Globus pallidus (tissue), 1 donor: ENCODE measurements at places on chromosomes 12 and 14.

DNA sequence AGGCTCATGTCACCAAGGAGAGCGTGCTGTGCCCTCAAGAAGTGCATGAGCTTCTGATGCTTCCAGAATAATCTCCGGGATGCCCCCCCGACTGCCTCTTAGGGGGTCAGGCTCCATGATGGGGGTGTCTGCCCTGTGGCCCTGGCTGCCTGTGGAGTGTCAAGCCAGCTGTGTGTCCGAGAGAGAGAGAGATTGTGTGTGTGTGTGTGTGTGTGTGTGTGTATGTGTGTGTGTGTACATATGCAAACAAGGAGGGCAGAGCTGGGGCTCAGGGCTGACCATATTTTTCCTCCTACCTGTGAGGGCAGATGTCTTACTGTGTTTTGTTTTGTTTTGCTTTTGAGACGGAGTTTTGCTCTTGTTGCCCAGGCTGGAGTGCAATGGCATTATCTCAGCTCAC lies 5.6 kb upstream of the ALDH2 start:
- DNase-seq = no peak

DNA sequence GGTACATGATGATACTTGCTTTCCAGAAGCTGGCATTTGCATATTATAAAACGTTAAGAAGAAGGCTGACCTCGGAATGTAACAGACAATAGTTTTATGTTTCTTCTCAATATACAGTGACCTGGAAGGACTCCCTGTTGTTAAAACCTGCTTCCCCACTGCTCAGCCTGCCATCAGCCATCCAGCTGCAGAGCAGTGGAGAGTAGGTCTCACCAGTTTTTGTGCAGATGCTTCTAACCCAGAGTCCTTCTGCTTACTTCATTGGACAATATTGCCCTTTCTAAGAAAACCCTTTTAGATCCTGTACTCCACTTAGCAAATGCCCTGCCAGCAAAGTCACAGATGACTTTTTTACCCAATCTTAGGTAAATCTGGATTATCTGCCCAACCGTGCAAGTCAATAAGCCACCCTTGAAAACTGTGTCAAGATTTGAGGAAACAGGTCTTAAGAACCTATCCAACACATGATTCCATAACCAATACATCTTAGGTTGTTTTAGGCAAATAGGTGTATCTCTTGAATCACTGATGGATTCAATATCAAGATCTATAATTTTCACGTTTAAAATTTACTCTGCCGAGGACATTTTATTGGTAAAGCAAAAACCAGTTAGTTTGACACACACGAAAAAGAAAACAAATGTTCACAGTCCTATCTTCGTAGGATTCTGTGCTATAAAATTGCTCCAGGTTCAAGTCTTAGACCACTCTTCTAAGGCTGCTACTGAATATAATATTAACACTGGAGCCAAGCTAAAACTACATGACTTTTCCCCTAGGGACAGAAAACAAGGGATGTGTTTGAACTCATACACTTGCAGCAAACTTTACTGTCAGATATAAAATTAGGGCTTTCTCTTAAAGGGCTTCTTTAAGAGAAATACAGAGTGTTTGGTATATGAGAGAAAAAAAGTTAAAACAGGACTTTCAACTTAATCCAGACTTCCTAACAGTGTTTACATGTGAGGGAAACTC lies 5.7 kb downstream of the PHLDA1 start:
- no peak for DNase-seq

DNA sequence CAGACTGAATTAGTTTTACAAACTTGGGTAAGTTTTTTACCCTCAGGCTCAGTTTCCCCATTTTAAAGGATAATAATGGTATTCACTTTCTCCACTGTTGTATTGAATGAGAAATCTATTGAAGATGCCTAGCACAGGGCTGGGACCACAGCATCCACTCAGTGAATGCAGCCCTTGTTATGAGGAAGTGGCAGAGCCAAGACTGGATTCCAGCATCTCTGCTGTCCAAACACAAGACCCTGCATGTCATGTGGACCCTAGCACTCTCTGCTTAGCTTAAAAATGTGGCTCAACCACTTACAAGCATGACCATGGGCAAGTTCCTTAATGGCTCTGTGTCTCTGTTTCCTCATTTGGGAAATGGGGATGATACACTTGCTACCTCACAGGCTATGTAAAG lies 24.1 kb upstream of the TRIM9 start:
- DNase-seq = peak; percentile 78

GRCh38 chr14:54568821-54569595 lies 2.1 kb downstream of the SAMD4A start:
- no peak for DNase-seq

DNA sequence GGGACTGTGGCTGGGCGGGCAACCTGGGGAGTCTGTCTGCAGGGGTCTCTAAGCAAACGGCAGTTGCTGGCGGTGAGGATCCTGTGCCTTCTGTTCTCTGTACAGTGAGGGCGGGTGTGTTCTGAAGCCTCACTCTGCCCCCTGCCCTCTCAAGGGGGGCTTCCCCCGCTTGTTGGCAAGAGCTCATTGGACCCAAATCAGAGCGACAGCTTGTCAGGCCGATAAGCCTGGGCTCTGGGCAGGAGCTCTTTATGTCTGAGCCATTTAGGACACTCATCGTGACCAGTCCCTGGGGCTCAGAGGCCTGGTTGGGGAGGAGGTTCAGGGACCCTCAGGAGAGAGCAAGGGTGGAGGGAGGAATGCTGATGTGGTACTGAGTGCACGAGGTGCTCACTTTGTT lies 136.0 kb downstream of the TSPAN9 start:
- DNase-seq = no peak

- no peak for DNase-seq
Measured at GRCh38 chr14:100033347-100034075, 31.7 kb upstream of the EVL start.

DNA sequence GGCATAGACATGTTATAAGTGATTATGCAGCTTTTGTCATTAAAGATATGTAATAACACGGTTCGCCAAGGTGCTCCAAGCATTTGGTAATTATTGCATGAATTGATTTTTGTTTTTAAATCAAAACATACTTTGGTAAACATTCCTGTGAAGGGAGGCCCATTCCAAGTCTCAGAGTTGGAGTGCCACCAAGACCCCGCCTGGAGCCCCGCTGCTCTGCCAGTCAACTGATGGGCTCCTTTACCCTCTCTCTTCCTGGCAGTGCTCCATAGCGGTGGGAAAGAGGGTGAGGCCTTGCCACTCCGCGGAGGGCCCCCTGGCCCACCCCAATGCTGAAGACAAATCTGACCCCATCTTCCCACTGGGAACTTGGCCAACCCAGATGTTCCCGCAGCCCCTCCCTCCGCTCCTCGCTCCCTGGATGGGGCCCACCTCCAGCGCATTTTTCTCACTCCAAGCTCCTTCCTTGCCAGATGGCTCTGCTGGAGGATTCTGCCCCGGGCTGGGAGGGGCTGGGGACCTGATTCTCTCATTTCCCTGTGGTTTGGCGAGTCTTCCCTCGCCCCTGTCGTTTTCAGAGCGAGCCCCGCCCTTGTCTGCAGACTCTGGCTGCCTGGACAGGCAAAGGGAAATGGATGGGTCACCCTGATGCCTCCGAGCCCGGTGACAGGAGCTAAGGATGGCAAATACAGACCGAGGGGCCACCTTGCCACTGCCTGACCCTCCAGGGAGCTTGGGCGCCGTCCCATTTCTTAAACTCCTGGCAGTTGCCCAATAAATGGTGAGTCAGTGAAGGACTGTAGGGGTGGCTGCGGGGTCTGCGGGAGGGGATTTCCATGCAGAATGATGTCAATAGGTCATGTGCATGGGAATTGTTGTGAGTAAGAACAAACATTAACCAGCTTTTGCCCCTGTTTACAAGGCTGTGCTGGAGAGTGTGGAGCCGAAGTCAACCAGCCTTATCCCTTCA lies 9.2 kb upstream of the PAPLN start:
- DNase-seq = no peak

- no peak for DNase-seq
Measured at GRCh38 chr12:124171231-124171979, 123.5 kb upstream of the RFLNA start.

- DNase-seq = no peak
Measured at GRCh38 chr12:88496429-88496828, 83.8 kb downstream of the KITLG start.

DNA sequence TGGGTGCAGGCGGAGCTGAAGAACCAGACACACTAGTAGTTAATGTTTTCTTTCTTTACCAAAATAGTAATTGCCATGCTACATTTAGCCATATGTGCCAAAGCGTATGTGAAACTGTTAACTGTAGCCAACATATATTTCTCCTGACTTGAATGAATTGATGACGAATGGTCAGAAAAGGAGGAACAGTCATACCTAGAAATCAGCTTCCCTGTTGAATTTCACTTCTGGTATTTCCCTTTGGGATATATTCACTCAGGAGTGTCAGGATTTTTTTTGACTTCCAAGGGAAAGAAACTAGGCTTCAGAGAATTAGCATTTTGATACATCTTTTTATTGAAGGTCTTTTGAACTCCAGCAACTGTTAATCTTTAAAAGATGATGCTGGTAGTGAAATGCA lies 87.0 kb downstream of the ERC1 start:
- DNase-seq = no peak

GRCh38 chr14:87992346-87992717 lies 650 bp downstream of the GALC start:
- peak; percentile 54 for DNase-seq

DNA sequence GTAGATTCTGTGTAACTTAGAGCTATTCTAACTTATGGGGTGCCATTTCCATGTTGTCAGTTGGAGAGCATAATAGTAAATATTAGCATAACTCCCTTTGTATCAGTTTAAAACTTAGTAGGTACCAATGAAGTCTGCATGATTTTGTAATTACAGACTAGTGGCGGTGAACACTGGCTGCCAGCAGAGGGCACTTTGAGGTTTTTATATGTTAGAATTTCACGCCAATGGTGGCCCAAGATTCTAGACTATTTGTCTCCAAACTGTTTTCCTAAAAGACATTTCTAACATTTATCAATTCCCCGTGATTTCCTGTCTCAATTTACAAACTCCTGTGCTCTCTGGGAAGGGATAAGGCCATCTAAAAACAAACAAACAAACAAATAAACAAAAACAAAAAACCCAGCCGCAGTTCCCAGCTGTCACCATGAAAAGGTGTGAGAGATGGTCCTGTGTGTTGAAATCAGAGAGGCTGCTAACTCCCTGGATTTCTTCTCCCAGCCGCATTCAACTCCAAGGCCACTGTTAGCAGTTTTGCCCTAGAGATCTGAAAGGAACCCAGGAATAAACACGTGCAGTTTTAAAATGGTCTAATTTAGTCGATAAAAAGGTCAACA lies 57.6 kb downstream of the BRMS1L start:
- DNase-seq = peak; percentile 63

DNA sequence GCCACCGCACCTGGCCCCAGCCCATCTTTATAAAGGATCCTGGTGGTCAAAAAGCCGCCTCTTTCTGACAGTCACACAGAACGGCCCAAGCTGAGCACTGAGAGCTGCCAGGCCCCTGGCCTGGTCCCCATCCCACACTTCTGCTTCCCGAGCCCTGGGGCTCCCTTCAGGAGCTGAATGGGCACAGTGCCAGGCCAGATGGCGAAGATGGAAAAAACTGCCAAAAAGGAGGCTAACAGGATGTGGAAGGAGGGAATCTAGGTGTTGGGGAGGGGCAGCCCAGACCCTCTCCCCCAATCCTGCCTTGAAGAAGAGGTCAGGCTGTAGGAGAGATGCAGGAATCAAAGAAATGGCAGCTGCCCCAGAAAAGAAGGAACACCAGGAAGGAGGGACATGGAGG lies 5.0 kb downstream of the LPAR5 start:
- no peak for DNase-seq

- DNase-seq = no peak
Measured at GRCh38 chr12:2113119-2113912, 60.5 kb downstream of the CACNA1C start.

GRCh38 chr12:128078301-128078971 lies 188.5 kb upstream of the TMEM132C start:
- DNase-seq = no peak

DNA sequence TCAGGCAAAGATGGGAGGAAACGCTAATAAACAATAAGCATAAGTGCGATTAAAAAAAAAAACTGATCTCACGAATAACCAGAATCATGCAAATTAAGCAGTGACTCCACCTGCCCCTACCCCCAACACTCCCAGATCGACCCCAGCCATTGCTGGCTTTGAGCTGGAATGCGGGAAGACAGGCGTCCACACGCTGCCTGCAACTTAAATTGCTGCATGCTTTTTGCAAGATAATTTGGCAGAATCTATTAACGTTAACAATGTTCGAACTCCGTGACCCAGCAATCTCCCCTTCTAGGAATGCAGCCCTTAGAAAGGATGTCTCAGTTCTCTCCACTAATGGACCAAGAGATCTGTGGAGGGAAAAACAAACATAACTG lies 935 bp upstream of the CKB start:
- no peak for DNase-seq

- peak; percentile 87 for DNase-seq
Measured at GRCh38 chr12:98515287-98516110, at the start of gene TMPO. Gene TMPO (plus strand): TSS chr12:98515590. CDS start chr12:98515868, 278 bp downstream.

DNA sequence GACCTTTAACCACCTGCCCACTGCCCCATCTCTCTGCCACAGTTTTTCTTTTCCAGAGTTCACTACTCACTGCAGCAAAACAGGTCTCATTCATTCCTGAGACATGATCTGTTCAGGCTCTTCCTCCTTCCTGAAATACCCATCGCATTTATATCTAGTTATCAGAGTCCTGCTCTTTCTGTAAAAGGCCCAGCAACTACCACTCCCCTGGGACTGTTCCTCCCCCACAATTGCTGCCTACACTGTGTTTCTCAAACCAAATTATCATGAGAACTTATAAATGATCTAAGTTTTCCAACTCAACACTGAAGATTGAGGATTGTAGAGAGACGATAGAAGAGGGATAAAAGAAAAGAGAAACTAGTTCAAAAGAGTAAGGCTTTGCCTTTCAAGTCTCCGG lies 40.8 kb upstream of the EPS8 start:
- no peak for DNase-seq

- DNase-seq = peak; percentile 95
Measured at GRCh38 chr12:51172515-51173431, at the start of gene TFCP2. Gene TFCP2 (minus strand): TSS chr12:51173135. CDS start chr12:51172422, 713 bp downstream.

- peak; percentile 64 for DNase-seq
Measured at GRCh38 chr14:52068615-52069306, at the start of gene NID2. Gene NID2 (minus strand): TSS chr14:52069059. CDS start chr14:52068994, 65 bp downstream.

DNA sequence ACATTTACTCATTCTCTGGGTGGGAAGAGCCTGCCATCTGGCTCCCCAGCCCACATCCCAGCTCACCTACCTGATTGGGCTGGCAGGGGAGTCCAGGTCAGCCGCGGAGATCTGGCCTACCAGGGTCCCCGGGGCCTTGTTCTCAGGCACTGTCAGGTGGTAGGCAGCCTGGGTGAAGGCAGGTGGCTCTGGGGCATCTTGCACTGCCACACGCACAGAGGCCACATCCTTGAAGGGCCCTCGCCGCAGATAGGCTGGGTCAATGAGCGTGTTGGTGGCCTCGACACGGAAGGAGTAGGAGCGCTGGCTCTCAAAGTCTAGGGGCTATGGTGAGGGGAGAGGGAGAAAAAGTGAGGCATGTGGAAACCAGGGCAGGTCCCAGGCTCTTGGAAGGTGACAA lies 3.9 kb downstream of the CDH24 start:
- no peak for DNase-seq
